ENCODE measurements at places on chromosomes 11 and 22.

- DNase-seq: no peak
Observed at GRCh38 chr11:931385-931784, 5.7 kb downstream of the AP2A2 start.

- DNase-seq: no peak
Observed at GRCh38 chr11:27420722-27421572, 51.6 kb downstream of the LGR4 start.

GRCh38 chr11:67561971-67562619, 21.5 kb upstream of the GSTP1 start:
- DNase-seq: no peak

GRCh38 chr22:27551402-27551801, 250.2 kb downstream of the MN1 start:
- DNase-seq: no peak

GRCh38 chr11:93775289-93775688, 8.8 kb upstream of the MED17 start:
- no peak for DNase-seq

DNA sequence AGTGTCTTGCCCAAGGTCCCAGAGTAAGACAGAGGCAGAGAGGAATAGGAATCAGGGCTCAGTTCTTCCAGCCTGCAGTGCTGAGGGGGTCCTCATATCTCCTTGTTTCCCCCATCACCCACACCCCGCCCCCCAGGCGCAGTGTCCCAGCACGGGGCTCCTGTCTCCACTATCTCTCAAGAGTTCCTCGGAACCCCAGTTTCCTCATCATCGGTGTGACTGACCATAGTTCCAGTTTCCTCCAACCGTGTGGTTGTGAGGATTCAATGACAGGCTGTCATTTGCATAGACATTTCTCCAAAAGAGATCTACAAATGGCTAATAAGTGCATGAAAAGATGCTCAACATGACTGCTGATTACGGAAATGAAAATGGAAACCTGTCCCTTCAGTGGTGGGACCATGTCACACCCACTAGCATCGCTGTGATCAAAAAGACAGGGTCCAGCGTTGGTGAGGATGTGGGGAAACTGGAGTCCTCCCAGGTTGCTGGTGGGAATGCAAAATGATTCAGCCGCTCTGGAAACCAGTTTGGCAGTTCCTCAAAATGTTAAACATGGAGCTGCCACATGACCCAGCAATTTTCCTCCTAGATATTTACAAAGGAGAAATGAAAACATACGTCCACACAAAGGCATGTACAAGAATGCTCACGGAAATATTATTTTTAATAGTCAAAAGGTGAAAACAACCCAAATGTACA, 31.8 kb upstream of the PDGFB start:
- no peak for DNase-seq

GRCh38 chr11:71452199-71453036, 585 bp upstream of the NADSYN1 start:
- peak; percentile 57 for DNase-seq

GRCh38 chr22:23285734-23286133, 105.4 kb downstream of the BCR start:
- DNase-seq: no peak

DNA sequence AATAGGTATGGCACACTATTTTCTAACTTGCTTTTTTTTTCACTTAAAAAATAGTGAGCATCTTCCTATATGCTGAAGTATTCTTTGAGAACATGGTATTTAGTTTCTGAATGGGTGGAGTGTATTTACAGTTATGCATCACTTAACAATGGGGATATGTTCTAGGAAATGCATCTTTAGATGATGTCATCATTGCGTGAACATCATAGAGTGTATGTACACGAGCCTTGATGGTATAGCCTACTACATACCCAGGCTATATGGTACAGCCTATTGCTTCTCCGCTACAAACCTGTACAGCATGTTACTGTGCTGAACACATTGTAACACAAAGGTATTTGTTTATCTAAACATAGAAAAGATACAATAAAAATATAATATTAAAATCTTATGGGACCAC, 124.3 kb upstream of the ASPHD2 start:
- DNase-seq: no peak

DNA sequence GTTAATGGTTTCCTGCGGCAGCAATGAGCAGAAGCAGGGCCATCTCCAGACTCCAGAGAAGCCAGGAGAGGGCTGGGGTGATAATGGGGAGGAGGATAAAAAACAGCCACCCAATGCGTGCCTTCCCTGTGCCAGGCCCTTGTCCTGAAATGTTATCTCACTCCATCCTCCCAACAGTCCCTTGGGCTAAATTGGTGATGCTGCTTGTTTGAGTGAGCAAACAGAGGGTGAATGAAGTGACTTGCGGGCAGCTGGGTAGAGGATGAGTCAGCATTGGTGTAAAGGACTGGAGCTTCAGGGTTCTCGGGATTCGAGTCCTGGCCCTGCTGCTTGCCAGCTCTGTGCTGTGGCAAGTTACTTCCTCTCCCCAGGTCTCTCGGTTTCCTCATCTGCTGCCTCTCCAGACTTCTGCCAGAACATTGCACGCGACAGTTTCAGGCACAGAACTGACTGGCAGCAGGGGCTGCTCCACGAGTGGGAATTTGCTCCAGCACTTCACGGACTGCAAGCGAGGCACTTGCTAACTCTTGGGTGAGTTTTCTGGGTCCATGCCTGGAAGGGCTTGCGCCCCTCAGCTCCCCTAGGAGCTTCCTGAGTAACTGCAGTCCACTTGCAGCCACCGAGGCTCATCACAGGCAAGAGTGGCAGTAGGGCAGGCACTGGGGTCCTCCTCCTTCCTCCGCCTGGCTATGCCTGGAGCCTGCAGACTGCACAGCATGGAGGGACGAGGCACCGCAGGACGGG, at the start of gene P2RY6:
P2RY6 (plus strand) TSS at position 403 of the 744 bp plus-strand sequence. CDS start 24,181 bp downstream, outside the sequence.
- no peak for DNase-seq

GRCh38 chr11:35372565-35373283, 46.6 kb downstream of the SLC1A2 start:
- DNase-seq: no peak

DNA sequence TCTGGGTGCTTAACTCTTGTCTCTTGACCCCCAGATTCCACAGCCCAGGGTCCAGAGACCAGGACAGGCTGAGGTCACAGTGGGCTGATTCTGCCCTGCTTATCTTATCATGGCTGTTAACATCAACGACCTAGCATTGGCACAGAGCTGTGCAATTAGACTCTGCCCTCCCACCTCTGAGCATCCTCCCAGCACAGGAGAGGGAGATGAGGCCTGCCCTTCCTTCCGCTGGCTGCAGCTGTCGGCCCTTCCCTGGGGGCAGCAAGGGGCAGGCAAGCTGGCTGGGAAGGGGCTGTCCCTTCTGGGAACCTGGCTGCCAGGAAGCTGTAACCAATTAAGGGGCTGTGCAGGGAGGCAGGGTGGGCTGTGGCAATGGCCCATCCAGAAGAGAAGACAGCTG, 22.5 kb downstream of the LRRC10B start:
- no peak for DNase-seq

DNA sequence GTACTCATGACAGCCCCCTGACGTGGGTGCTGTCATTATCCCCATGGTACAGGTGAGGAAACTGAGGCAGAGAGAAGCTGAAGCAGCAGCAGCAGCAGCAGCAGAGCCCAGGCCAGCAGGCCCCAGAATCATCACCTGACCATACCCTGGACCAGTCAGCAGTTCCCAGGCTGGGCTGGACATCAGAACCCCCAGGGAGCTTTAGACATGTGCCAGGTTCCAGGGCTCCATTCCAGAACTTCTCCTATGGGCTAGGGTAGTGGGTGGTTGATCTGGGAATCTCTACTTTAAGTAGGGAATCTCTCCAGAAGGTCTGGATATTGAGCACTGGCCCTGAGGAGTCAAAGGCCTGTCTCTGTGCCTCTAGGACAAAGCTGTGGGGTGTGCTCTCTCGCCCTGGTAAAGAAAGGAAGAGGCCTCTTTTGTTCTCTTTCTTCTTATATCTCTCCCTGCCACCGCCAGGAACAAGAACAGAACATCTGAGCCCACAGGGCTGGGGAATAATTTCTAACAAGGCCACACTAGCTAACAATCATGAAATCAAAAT, 26.6 kb downstream of the MAFF start:
- DNase-seq: no peak

DNA sequence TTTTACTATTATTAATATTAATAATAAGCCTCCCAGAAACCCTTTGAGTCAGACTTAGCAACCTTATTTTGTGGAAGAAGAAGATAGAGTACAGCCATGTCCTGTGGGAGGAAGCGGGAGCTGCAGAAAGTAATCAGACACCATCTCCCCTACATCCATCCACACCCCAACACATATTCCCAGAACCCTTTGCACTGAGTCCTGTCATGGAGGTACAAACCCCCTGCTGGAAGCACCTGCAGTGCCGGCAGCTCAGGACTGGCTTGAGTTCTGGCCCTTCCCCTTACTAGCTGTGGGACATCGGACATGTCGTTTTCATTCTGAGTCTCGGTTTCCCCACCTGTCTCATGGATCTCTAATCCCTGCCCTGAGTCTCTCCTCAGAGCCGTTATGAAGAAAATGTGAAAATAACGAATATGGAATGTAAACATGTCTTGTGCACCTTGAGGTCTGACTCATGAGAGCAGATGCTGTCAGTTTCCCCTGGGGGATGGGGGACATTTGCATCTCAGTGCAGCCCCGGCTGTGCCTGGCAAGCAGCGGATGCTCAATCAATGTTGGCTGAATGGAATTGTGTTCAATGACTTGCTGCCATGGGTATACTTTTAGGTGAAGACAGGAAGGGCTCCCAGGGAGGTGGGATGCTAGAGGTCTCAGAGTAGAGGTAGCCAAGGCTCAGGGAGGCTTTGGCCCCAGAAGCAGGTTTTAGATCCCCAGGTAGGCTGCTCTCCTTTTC, 45.4 kb downstream of the TP53I11 start:
- DNase-seq: no peak

DNA sequence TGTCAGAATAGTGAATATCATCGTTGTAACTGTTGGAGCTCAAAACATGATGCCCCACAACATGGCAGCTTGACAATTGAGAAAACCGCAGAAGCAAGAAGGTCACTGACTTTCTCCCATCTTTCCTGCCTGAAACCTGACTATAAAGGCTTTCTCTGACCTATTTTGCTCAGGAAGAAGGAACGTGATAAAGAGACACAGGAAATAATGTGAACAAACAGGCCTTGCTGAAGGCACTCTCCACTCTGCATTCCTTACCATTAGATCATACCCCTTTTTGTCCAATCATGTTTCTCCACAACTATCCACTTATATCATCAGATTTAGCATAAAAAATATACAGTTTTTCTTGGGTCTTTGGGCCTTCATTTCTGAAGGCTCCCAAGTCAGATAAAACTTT, 916.8 kb downstream of the METTL15 start:
- no peak for DNase-seq

DNA sequence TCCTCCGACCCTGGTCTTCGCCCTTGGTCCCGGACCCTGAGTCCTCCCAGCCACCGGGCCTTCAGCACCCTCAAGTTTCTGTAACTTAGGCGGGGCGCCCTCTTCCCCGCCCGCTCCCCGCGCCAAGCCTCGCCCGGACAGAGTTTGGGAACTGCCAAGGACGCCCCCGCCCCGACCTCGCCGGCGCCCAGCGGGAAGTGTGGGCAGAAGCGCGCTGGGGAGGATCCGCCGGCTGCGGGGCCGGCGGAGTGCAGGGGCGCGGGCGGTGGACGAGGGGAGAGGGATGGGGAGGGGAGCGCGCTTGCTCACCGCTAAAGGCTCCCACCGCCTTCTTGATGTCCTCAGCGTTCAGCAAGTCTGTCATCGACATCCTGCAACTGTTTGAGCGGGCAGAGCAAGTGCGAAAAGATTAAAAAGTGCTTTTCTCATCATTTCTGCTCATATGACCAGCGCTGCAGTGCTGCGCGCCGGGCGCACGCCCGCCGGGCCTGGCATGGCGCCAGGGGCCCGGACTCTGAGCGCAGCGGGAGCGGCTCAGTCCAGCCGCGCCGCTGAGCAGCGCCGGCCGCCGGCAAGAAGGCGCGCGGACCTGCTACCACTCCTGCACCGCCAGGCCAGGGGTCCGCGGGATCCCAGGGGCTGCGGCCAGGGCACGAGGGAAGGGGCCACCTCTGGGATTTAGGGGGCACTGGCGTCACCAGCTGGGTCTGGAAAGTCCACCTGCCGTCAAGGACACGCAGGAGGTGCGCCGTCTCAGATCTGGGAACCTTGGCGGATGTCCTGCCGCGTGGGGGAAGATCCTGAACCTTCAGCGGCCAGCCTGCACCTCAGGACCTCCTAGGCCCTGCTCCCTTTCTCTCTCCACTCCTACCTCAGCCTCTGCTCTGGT, at the start of gene PVALB:
PVALB (minus strand) TSS at position 400 of the 889 bp plus-strand sequence; CDS start at position 370, 30 bp downstream.
- DNase-seq: no peak

GRCh38 chr11:1476940-1477736, 9.4 kb downstream of the MOB2 start:
- DNase-seq: no peak
